ENCODE measurements at places on chromosomes 12 and 14.

DNA sequence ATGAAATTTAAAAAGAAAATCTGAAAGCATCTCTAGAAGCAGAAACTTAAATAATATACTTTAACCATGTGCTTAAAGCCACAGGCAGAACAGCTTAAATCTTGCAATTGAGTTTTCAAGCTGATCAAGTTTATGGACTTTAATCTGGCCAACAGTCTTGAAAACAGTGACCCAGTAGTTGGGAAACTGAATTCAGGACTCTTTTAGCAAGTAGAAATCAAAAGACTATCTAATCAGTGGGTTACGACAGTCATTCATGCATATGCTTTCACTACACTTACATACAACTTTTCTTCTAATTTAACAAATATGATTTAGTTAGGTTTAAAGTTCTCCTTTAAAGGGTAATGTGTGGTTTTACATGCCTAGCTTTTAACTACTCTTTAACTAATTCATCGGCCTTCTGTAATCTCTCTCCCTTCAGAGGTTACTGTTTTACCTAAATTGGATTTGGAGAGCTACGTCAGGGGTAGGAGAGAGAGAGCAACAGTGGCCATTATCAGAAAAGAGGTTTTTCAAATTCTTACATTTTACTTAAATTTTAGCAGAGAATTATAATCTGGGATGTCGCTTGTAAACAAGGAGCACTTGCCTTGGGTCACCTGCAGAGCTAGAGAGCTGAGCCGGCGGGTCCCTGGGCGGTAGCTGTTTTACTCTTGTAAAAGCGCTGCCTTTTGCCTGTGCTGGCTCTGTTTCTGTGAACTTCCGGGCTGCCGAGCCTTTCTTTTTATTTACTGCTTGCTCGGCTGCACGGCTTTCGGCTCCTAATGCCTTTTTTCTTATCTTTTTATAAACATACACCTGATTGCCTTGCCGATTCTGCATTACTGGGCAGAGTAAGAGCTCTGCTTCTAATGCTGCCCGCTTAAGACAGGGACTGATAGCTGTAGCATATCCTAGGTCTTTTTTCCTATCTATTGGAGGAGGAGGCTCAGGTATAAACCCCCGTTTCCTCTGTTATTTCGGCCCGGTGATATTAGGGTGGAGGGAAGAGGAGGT lies 17.4 kb upstream of the LYZ start:
- DNase-seq, result peak; percentile 50

DNA sequence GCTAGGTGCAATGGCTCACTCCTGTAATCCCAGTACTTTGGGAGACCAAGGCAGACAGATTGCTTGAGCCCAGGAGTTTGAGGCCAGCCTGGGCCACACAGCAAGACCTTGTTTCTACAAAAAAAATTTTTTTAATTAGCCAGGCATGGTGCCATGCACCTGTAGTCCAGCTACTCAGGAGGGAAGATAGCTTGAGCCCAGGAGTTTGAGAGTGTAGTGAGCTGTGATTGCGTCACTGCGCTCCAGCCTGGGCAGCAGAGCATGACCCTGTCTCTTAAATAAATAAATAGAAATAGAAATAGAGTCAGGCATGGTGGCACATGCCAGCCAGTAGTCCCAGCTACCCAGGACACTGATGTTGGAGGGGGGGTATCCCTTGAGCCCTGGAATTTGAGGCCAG lies 36.7 kb upstream of the CLIP1 start:
- DNase-seq, result peak; percentile 27

- DNase-seq, result no peak
Observed at GRCh38 chr12:106150555-106150954, 11.8 kb upstream of the NUAK1 start.

DNA sequence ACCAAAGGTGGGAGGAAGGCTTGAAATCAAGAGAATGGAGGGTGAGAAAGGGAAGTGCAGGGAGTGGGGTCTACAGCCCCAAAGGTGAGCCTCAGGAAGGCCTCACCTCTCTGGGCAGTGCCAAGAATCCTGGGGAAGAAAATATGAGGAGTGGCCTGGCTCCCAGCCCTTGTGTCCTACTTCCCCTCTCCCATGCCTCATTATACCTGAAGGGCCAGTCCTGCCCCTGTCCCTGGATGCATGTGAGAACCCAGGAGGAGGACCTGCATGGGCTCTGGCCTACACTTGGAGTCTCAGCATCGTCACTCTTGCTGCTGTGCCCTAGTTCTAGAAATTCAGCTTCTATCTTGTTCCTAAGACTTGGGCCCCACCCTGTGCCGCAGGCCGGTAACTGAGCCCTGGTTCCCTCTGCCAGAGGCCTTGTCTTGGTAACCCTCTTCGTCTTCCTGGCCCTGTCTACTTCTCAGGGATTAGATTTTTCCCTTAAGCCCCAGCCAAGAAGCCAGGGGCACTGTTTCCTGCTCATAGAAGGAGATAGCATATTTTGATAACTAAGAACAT lies 10.9 kb upstream of the MYH7 start:
- no peak for DNase-seq

DNA sequence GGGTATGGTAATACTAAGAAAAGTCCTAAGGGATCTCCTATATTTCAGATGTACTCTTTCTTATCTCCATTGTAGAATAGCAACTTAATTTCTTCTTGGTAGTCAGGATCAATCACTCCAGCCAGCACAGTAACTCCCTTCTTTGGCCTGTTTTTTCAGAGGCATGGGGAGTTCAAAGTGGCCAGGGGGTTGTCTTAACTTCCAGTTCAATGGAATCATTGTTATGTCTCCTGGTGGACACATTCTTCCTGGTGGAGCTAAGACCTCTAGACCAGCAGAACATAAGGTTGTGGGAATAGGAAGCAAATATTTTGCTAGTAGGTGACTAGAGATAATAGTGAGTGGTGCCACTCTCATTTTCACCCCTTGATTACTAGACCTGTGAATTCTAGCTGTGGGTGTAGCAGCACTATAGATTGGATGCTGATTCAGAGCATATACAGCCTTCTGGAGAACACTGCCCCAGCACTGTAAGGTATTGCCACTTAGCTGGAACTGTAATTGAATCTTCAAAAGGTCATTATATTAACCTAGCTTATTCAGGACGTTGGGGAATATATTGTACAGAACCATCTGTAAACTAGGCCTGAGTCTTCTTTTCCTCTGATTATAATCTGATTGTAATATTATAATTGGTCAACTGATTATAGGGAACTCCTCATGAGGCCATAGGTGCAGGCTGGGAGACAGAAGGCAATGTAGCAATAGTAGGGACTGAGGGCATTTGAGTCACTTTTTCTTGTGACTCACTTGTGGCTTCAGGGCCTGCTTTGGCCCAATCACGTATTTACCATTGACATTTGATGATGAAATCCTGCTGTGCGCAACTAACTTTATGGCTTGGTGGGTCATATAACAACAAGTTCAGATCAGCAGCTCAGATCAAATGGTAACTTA lies 60.2 kb upstream of the ATP2B1 start:
- DNase-seq, result no peak

GRCh38 chr12:114835031-114835430 lies 151.1 kb upstream of the TBX3 start:
- no peak for DNase-seq

GRCh38 chr14:71460091-71460490 lies 472.1 kb upstream of the RGS6 start:
- DNase-seq, result no peak

GRCh38 chr14:99592933-99593753 lies 10.9 kb downstream of the CCDC85C start:
- no peak for DNase-seq

- DNase-seq, result peak; percentile 79
Observed at GRCh38 chr12:124767066-124767821, 96.4 kb downstream of the SCARB1 start.

DNA sequence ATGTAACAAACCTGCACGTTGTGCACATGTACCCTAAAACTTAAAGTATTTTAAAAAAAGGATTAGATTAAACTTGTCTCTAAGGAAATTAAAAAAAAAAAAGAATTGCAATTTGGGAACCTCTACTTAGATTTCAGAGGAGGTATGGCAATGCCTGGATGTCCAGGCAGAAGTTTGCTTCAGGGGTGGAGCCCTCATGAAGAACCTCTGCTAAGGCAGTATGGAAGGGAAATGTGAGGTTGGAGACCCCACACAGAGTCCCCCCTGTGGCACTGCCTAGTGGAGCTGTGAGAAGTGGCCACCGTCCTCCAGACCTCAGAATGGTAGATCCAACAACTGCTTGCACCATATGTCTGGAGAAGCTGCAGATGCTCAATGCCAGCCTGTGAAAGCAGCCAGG lies 279.6 kb upstream of the CCDC196 start:
- no peak for DNase-seq

DNA sequence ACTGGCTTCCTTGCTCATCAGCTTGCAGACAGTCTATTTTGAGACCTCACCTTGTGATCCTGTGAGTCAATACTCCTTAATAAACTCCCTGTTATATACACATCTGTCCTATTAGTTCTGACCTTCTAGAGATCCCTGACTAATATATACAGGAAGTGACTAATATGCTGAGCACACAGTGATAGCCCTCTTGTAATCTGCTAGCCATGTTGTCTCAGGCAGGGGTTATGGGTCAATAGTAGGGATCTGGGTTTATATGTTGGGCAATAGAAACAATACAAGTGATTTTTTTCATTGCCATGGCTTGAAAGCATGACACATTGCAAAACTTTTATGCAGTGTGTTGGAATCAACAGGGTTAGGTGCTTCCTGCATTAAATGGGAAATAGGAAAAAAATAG lies 562.2 kb downstream of the GALC start:
- no peak for DNase-seq

DNA sequence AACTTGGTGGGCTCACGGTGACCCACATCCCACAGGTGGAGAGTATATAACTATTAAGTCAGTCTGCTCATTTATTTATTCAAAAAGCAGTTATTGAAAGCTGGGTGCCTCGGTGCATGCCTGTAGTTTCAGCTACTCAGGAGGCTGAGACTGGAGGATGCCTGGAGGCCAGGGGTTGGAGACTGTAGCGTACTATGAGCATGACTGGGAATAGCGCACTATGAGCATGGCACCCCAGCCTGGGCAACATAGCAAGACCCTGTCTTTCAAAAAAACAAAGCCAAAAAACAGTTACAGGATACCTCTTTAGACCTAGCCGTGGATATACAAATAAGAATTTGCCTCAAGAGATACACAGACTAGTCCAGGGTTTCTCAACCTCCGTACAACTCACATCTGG lies 139.8 kb downstream of the ZFP36L1 start:
- no peak for DNase-seq

GRCh38 chr12:107794451-107794850 lies 19.9 kb downstream of the ASCL4 start:
- no peak for DNase-seq
